NCI-H2029 (cell line): ENCODE measurements at places on chromosomes 1 and 21.

GRCh38 chr1:38296047-38296446, 249.5 kb upstream of the POU3F1 start:
- no peak for DNase-seq

DNA sequence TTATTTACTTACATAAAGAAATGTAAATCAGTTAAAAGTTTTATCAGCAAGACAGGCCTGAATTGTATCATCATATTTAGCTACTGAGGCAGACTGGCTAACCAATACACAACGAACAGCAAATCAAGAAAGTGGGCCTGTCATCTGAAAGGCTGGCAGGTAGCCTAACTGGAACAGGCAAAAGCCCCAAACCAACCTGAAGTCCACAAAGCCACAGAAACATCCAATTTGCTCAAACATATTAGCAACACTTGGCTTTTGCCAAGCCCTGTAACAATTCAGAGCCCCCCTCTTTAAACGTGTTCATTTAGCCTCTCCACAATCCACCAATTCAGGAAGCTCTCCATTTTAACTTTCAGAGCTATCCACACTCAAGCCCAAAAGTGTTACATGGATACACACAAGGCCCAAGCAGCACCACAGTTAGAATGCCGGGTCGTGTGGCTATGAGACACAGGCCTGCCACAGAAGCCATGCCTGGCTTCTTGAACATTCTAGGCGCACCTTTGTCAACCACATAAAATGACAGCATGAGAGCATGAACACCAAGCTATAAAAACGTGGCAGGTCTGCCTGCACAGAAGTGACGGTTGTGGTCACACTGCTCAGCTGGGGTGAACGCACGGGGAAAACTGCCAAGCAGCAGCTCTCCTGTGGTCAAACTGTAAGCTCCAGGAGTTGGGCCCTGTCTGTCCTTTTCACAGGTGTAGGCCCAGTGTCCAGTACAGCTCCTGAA, 49.3 kb downstream of the CD34 start:
- DNase-seq = no peak

DNA sequence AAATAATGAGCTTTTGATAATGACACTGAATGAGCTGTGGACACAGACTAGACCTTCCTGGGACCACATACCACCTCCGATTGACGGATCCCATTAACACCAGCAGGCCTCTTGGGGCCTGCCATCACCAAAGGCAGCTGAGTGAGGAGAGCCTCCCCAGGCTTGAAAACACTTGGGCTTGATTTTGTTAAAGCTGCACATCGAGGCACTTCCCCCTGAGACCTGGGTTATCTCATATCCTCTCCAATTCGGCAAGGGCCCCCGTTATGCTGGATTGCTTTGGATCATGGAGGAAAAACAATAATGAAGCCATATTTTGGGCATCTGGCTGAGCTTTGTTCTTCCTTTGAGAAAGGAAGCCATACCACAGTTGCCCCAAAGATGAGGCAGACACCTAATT, 143.0 kb downstream of the AJAP1 start:
- no peak for DNase-seq

DNA sequence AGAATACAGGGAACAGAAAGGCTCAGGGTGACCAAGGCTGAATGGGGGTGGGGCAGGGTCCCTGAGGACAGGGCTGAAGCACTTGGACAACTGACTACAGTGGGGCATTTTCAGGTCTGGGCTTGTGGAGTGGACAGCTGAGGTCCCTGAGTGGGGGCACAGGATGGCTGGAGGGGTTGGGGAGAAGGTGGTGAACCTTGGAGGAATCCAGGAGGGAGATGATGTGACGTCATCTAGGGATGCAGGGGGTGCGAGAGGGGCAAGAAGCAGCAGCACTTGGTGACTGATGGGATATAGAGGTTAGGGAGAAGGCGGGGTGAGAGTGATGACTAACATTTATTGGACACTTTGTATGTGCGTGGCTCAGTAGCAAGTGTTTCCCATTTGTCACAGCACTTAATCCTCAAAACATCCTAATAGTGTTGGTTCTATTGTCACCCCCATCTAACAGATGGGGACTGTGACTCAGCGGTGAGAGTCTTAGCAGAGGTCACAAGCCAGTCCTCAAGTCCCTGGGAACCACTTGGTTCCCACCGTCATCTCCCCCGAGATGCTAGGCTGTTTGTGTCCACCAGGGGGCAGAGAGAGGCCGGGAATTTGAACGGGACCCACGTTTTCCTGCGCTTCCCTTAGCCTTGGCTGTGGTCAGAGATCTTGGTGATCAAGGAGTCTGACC, 27.9 kb upstream of the BMP8B start:
- DNase-seq = peak; percentile 99

GRCh38 chr1:111251570-111251969, 24.1 kb downstream of the CHI3L2 start:
- no peak for DNase-seq

GRCh38 chr1:174841747-174842146, 158.0 kb upstream of the CACYBP start:
- DNase-seq = no peak

DNA sequence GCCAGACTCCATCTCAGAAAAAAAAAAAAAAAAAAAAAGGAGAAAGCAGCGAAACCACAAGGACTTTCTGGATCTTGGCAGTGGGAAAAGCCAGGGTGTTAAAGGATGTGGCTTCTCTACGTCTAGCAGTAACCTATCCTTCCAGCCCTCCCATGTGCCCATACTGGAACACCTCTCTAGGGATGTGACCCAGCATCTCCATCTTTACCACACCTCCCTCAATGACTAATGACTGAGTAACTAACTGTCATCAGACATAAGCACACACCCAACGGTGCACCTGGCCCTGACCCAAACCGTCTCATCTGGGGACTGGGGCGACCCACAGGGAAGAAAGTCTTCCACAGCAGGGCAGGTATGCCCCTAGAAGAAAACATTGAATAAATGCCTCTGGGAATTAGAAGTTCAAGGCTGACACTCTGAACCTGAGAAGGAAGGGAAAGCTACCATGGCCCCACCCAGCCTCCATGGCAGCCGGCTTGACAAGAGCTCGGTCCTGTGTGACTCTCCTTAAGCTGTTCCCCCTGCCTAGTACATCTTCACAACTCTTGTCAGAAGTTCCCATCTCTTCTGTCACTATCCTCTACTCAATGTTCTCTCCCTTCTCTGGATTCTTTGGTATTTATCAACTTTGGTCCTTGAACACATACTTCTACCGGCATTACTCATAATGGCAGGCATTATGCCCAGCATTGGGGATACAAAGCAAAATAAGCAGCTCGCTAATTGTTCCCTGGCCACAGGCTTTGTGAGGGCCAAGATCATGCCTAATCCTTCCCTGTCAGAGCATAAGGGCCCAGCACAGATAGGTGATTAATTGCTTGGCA, 14.8 kb upstream of the PAQR6 start:
- DNase-seq = no peak

DNA sequence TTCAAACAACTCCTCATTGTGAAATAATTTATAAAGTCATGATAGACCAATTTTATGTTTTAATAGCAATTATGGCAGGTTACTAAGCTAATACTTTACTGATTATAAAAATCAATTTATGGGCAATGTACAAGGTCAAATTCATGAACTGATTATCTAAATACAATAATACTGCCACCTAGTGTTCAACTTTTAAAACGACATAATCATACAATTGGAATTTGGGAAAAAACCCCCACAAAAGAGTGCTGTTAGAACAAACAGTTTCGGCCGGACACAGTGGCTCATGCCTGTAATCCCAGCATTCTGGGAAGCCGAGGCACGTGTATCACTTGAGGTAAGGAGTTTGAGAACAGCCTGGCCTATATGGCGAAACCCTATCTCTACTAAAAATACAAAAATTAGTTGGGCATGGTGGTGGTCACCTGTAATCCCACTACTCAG, 14.0 kb downstream of the GTF2B start:
- DNase-seq = peak; percentile 16
